GM12891 (cell line): ENCODE measurements at places on chromosomes 3 and 15.

DNA sequence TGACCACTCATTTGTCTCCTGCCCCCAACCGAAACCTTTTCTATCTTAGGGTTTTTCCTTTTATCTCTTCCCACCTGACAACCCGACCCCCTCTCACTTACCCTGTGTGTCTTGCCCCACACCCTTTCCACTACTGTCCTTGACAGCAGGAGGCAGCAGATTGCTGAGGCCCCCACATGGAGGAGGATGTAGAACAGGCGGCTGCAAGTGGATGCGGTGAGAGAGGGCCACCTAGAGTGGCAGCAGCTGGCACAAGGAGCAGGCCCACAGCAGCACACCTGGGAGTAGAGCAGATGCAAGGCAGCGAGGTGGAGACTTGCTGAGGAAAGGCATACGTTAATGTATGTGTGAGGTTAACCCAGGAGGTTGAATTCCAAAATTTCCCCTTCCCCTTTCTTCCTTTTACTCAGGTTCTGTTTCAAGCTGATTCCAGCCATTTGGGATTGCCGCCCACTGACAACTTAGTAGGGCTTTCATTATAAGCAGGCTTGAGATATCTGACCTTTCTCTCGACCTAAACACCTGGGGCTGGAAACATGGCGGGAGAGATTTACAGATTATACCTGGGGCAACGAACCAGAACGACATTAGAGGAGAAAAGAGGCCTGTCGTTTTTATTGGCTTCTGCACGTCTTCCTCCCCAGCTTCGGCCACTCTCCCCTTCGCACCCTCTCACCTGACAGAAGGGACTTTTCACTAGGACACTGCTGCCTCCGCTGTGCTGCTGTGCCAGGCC, 643 bp downstream of the SERINC4 start:
- no peak for DNase-seq

GRCh38 chr3:7875925-7876324, 625.7 kb upstream of the LMCD1 start:
- DNase-seq = no peak

DNA sequence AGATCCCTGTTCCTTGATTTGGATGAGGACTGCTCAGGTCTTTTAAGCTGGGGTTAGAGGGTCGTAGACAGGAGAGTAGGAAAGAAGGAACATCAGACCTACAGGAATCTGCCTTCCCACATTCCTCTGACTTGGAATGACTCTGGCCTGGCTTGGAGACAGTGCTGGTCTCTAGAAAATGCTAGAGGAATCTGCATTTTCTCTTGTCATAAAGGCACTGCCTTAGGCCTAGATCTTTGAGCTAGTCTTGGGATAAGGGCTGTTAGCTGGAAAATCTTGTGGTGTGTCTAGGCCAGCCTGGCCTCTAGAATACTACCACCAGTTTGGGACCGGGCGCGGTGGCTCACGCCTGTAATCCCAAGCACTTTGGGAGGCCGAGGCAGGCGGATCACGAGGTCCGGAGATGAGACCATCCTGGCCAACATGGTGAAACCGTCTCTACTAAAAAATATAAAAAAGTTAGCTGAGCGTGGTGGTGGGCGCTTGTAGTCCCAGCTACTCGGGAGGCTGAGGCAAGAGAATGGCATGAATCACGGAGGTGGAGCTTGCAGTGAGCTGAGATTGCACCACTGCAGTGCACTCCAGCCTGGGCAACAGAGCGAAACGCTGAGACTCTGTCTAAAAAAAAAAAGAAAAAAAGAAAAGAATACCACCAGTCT, 17.3 kb upstream of the BSN start:
- no peak for DNase-seq

GRCh38 chr3:9500108-9501050, 53.2 kb downstream of the LHFPL4 start:
- peak; percentile 84 for DNase-seq

DNA sequence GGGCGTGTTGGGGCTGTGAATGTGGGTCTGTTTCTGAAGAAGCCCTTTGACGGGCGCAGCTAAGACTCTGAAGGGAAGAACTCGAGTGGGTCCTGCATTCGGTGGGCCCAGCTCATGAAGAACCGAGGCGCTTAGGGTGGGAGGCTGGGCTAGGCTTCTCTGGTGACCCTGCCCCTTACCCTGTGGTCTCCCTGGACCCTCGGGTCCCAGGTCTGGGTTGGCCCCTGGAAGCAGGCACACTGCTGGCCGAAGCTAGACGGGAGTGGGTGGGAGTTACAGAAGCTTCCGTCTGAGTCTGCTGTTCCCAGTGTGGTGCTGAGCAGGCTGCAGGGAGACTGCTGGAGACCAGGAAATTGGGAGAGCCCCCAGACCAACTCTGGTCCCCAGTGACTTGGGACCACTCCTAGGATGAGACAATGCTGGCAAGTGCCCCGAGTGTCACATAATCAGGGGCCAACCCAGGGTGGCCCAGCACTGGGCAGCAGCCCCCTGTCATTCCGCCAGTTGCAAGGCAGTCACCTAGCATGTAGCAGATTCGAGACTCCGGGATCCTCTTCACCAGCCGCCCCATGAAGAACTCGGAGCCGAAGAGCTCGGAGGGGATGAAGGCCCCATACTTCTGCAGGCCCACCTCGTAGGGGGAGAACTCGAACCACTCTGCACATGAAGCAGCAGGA, 16.7 kb upstream of the EHD4 start:
- DNase-seq = no peak

DNA sequence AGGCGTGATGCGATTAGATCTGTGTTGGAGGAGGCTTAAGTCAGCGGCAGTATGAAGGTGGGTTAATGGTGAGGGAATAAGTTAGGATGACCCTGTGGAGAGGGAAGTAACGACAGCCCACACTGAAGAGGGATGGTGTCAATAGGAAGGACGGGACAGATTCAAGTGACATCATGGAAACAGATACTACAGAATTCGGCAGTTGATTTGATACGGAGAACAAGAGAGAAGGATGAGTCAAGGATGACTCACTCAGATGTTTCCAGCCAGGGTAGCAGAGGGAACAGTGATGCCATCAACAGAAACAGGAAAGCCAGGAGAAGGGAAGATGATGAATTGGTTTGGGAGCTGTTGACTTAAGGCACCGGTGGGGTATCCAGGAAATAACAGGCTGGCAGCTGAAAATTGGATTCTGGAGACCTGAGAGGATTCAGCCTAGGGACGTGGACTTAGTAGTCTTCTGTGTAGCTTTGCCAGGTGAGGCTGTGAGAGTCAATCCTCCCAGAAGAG, 38.0 kb downstream of the SHC4 start:
- no peak for DNase-seq

GRCh38 chr3:32888739-32889138, 62.7 kb upstream of the CCR4 start:
- DNase-seq = peak; percentile 34

GRCh38 chr3:14458434-14459275, 56.2 kb downstream of the SLC6A6 start:
- no peak for DNase-seq

GRCh38 chr3:120148187-120148949, 54.1 kb upstream of the GSK3B start:
- DNase-seq = no peak

- no peak for DNase-seq
These were observed 236.6 kb downstream of the TBC1D5 start for GRCh38 chr3:17505856-17506255.

GRCh38 chr3:183591881-183592521, 36.5 kb upstream of the KLHL6 start:
- DNase-seq = peak; percentile 35

DNA sequence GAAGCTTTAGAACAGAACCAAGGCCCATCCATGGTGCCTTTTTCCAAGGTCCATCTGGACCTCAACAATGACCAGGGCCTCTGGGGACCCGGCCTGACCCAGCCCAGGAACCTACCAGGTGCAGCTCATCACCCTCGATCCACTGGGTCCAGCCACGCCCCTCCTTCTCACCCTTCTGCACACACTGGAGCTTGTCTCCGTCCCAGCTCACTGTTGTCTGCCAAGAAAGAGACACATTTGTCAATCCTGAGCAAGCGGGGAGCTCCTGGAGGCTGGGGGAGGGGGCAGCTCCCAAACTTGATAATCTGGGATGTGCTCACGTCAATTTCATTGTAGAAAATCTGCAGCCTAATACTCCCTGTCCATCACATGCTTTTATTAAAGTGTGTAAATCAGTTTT, 21.2 kb downstream of the RBP1 start:
- no peak for DNase-seq

DNA sequence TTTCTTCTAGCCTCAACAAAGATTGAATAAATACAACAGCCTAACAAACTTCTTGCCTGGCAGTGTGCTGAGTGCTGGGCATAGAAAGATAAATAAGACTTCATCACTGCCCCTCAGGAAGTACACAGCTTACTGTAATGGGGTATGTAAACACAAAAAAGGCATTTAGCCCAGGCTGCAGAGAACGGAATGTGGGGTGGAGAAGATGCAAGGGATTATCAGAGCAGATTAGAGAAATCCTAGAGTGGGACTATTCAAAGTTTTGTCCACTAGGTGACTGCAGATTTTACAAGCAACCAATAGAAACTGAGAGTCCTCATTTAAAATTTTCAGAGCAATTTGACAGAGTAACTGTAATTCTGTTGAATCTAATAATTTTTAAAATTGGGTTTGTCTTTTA, 35.4 kb upstream of the TSC22D2 start:
- DNase-seq = no peak

DNA sequence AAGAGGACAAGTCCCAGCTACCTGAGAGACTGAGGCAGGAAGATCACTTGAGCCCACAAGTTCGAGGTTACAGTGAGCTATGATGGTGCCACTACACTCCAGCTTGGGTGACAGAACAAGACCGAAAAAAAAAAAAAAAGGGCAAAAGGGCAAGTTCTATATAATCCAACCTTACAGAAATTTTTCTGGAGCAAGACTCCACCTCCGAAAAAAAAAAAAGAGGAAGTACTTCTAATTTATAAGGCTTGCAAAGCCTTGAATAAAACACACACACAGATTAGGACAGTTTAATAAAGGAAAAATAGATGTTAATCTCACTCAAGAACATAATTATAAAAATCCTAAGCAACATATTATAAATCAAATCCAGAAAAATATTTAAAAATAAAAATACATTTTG, 14.4 kb upstream of the XYLB start:
- no peak for DNase-seq

DNA sequence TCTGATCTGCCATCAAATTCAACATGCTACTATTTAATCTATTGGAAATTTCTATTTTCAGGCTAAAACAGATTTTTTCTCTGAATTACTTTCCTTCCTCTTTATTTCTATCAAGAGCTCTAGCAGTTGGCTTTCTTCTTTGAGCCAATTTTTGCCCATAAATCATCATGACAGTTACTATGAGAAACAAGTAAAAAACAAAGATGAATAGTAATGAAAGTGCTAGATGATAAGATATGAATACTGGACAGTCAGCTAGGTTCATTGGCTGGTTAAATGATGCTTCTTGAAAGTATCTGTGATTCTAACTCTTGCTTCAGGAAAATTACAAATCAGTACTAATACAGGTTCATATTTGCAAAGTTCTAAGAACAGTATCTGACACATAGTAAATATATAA, 38.6 kb upstream of the NANOGP8 start:
- DNase-seq = no peak

DNA sequence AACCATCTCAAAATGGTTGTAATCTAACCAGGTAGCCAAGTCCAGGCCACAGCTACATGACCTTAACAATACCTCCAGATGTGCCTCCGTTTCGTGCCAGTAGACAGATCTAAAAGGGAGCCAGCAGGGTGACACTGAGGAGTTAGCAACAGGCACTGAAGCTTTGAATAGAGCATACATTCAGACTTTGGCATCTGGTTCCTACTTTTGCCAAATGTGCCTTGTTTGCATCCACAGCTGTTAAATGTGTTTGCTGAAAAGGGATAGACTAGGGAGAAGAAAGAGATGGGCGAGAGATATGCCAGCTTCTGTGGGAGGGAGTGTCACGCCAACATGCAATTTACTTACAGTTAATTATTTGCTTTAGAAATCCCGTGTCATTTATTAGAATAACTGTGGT, 1433.9 kb upstream of the CADM2 start:
- DNase-seq = no peak

- no peak for DNase-seq
These were observed 41.7 kb downstream of the FBXL22 start for GRCh38 chr15:63638839-63639238.

DNA sequence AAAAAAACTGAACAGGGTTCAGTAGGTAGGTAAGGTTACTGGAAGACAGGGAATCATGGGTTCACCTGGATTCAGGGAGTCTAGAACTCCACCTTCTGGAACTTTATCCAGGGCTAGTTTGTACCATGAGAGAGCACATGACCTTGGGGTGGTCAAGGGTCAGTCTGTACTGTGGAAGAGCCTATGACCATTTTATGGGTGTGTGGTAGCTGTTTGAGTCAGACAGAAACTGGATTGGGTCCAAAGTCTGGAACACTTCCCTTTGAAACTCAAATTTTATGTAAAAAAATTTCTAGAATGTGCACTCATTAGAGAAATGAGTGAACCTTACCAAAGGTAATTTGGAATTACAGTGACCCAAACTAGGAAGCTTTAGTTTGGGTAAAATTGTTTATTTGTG, 486.0 kb upstream of the AGTR1 start:
- no peak for DNase-seq

DNA sequence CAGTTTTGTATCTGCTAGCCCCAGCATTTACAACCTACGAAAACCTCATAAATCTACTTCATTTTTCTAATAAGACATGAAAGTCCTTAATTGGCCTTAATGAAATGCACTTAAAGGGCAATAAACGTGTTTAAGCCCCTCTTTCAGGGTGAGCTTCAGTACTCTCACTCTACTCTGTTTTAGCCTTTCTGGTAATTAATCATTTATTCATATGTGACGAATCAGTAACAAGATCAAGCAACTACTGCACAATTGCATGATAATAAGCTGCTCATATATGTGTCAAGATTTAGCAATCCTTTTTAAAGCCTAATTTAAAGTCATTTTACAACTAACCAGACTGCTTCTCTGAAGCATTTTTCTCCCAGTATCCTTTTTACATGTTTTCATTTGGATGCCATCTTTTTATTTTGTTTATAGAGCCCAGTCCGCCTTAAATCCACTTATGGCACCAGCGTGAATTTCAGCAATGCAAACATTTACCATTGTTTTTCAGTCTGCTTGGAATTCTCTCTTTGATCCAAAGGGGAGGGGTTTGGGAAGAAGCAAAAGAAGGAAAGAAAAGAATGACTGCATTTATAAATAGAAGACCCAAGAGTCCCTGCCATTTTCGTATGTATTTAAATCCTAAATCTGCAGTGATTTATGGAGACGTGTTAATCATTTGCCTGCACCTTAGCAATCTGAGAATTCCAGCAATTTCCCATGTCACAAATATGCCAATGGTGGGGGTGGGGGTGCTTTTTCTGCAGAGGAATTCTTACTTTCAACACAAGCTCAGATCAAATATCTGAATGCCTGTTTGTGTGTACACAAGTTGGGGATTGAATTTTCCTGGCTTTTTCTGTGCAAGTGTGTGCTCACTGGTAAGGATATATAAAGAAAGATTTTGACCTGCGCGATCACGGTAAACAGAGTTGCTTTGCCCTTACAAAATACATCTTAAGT, 230.8 kb upstream of the TBC1D5 start:
- no peak for DNase-seq
